ENCODE measurements at places on chromosomes 12 and 14.

- H3K27me3 ChIP-seq, result no peaks in the 10 kb centered on the region
- peak; percentile 26 for DNase-seq
- peaks cover 6% of the 10 kb centered on the region for H3K36me3 ChIP-seq
- H3K4me3 ChIP-seq, result peak overlapping the region; percentile 82
These were observed 670 bp upstream of the PSMA3 start for GRCh38 chr14:58243790-58244555.

DNA sequence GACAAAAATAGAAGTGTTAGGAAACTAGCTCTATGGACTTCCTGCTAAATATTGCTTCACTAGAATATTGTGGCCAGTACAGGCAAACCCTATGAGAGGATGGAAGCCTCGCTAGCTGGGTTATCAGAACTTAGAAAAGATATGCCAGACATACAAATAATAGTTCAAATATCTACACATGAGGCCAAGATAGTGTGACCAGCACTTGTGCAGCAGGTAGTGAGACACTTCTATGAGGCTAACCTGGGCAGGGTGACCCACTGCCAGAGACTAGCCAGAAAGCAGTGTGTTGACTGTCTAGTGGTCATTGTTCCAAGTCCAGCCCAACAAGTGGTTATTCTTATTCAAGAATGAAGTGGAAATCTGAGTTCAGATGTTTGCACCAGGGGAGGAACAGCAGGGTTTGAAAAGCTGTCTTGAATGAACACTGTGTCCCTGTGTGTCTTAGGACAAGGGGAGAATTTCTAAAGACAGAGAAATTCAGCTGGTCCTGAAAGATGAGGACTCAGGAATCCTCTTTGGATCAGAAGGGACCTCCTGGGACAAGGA, 16.3 kb downstream of the TSPAN8 start:
- H3K36me3 ChIP-seq, result no peaks in the 10 kb centered on the region
- no peaks in the 10 kb centered on the region for H3K4me1 ChIP-seq
- H3K4me3 ChIP-seq, result no peak overlapping the region
- no peak for DNase-seq
- H3K27me3 ChIP-seq, result no peaks in the 10 kb centered on the region

- peaks cover 27% of the 10 kb centered on the region for H3K27me3 ChIP-seq
- H3K4me1 ChIP-seq, result peaks cover 3% of the 10 kb centered on the region
- no peak overlapping the region for H3K27ac ChIP-seq
- no peak overlapping the region for H3K4me3 ChIP-seq
- H3K36me3 ChIP-seq, result no peaks in the 10 kb centered on the region
These were observed 23.6 kb upstream of the TCL1B start for GRCh38 chr14:95662376-95663186.

DNA sequence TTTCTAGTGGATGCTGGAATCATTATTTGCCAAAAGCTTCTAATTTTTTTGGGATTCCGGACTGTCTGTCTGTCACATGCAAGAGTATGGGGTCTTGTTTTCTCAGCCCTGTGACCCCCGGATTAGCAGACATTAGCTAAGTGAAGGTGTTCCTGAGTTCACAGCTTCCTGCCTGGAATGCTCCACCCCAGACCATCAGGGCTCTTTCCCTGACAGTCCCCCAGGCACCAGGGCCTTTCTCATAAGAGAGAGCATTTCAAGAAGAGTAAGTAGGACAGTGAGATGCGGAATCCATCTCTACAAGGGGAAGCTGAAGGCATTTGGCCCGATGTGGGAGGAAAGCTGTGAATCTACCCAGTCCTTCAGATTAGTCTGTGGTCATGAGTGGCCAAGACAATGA, 129.3 kb downstream of the SLC15A4 start:
- no peaks in the 10 kb centered on the region for H3K4me1 ChIP-seq
- no peaks in the 10 kb centered on the region for H3K36me3 ChIP-seq
- DNase-seq, result no peak
